T-cell (primary cell): ENCODE measurements at places on chromosomes 1 and 21. TPM values are rescaled to one million over a fixed set of nuclear protein-coding genes. Genes with fewer than 3 reads are reported as not detected.

Gene PATJ
- 31.3 TPM for total RNA-seq

Gene MYOG
- not detected for total RNA-seq

Gene LRRC38
- not detected for total RNA-seq

Gene MSH4
- 0.41 TPM for total RNA-seq

Gene VPS72
- 84.5 TPM for total RNA-seq

Gene FBLIM1
- total RNA-seq = not detected

DNA sequence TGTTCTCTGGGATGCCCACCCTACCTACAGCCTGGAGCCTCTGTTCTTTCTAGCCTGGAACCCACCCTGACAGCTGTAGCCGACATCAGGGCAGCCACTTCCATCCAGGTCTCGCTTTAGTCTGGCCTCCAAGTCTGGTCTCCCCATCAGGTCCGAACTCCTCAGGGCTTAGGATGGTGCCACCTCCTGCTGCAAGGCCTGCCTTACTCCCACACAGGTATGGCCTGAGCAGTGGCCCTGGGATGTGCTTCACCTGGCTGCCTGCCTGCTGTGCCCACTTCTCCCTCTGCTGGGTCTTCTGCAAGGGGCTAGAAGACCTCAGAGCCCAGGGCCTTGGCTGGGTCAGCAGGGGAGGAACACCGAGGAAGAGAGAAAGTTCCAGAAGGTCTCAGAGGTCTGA, 35.7 kb upstream of the MAGOH start:
- H3K4me1 ChIP-seq = no peaks in the 10 kb centered on the region
- H3K27ac ChIP-seq = no peak overlapping the region
- no peaks in the 10 kb centered on the region for H3K36me3 ChIP-seq
- H3K27me3 ChIP-seq = no peaks in the 10 kb centered on the region

GRCh38 chr1:187384504-187384903, 555.8 kb downstream of the PLA2G4A start:
- no peaks in the 10 kb centered on the region for H3K4me1 ChIP-seq
- H3K36me3 ChIP-seq = no peaks in the 10 kb centered on the region
- no peaks in the 10 kb centered on the region for H3K27me3 ChIP-seq
- DNase-seq = no peak
- no peak overlapping the region for H3K27ac ChIP-seq

DNA sequence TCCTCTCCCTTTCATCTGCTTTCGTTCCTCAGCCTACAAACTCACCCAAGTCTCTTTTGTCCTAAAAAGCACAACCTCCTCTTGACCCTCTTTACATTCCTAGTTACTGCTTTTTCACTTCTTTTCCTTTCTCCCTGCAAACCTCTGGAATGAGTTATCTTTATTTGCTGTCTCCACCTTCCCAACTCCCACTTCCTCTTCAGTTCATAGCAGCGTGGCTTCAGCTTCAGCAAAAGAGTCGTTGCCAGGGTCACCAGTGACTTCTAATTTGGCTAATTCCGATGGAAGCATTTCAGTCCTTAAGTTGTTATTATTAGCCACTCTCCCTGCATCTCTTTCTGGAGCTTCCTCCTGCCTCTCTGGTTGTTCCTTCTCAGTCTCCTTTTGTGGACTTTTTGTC, 6.2 kb upstream of the TMEM54 start:
- H3K27me3 ChIP-seq = peaks cover 3% of the 10 kb centered on the region
- no peak overlapping the region for H3K27ac ChIP-seq
- no peaks in the 10 kb centered on the region for H3K36me3 ChIP-seq

- no peak overlapping the region for H3K27ac ChIP-seq
- no peaks in the 10 kb centered on the region for H3K4me1 ChIP-seq
- no peaks in the 10 kb centered on the region for H3K36me3 ChIP-seq
- DNase-seq = no peak
Observed at GRCh38 chr1:24276791-24277190, 42.4 kb upstream of the GRHL3 start.

DNA sequence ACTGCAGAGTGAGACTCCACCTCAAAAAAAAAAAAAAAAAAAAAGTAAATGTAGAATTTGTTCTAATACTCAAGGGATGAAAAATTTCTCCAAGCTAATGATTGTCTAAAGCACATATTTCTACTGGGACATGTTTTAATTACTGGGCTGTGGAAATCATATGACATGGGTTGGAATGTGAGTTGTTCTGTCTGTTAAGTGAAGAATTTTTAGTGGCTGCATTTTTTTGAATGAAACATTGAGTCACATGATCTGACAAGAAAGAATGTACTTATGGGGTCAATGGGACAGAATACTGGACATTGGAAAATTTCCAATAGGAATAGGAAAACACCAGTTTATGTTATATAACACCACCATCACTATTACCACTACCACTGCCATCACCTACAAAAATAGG, 123.8 kb upstream of the IVNS1ABP start:
- H3K4me3 ChIP-seq = no peak overlapping the region
- no peak overlapping the region for H3K27ac ChIP-seq
- DNase-seq = no peak
- H3K27me3 ChIP-seq = no peaks in the 10 kb centered on the region
- no peaks in the 10 kb centered on the region for H3K36me3 ChIP-seq

DNA sequence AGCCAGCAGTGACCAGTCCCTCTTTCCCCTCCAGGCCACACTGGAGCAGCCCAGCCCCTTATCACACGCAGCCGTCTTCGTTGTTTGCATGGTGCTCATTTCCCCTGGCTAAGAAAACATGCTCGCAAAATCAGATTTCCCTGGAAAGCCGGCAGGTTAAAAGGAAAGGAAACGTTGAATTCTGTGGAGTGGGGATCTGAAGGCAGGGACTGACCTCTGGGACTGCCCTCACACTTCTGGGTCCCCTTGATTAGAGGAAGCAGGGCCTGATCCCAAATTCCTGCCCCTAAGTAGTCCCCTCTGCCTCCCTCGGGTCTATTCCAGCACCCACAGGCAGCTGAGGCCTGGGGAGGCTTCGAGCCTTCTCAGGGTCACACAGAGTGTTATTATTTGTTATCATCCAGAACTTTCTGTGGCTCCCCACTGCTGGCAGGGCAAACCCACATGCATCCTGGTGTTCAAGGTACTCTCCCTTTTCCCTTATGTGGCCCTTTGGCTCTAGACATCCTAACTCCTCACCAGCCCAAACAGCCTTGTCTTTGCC, 125.2 kb upstream of the ZBTB40 start:
- peaks cover 28% of the 10 kb centered on the region for H3K27me3 ChIP-seq
- DNase-seq = no peak
- H3K27ac ChIP-seq = no peak overlapping the region

DNA sequence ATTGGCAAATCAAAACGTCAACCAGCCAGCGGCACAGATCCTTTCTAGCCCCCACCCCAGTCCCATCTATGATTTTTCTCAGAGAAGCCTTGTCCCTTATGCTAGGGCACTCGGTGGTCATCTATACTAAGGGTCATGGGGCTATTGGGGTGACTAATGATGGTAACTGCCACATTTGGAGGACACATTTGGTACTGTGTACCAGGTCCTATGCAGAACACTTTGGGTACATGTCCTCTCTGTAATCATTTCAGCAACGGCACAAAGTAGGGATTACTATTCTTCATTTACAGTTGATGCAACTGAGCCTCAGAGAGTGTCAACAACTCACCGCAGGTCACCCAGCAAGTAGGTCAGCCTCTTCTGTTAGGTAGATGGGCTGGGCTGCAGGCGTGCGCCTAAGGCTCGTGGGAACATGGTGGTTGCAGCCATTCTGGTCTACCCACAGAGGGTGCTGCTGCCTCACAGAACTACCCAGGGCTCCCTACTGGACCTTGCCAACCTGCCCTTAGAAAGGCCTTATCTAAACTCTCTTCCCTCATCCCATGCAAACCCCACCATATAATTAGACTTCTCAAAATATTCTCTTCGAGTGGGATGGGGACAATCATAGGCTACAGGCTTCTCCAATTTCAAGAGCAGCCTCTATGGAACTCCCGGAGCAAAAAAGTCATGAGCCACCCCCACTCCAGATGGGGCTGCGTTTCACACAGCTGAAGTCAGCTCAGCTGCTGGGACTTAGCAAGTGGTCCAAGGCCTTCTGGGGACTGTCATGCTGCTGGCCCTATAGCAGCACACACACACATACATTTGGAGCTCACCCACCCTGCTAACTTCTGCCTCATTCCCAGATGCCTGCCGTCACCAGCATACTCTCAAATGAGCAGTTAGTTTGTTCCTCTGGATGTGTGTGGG, 5.8 kb upstream of the SDHB start:
- peak; percentile 12 for DNase-seq
- no peak overlapping the region for H3K4me3 ChIP-seq
- peaks cover 6% of the 10 kb centered on the region for H3K27me3 ChIP-seq

- H3K36me3 ChIP-seq = no peaks in the 10 kb centered on the region
- DNase-seq = peak; percentile 22
- H3K27me3 ChIP-seq = no peaks in the 10 kb centered on the region
- H3K27ac ChIP-seq = peak overlapping the region; percentile 52
- peak overlapping the region; percentile 83 for H3K4me3 ChIP-seq
Observed at GRCh38 chr21:31732597-31733550, 956 bp upstream of the SCAF4 start.

- no peak overlapping the region for H3K27ac ChIP-seq
- H3K4me1 ChIP-seq = no peaks in the 10 kb centered on the region
- no peaks in the 10 kb centered on the region for H3K27me3 ChIP-seq
- no peak for DNase-seq
- no peak overlapping the region for H3K4me3 ChIP-seq
Observed at GRCh38 chr1:115189814-115190539, 100.7 kb upstream of the TSPAN2 start.

GRCh38 chr21:31987696-31988095, 114.9 kb downstream of the HUNK start:
- no peaks in the 10 kb centered on the region for H3K4me1 ChIP-seq
- H3K36me3 ChIP-seq = no peaks in the 10 kb centered on the region
- DNase-seq = no peak
- no peak overlapping the region for H3K4me3 ChIP-seq
- no peaks in the 10 kb centered on the region for H3K27me3 ChIP-seq
- no peak overlapping the region for H3K27ac ChIP-seq

GRCh38 chr1:221203224-221204054, 324.2 kb downstream of the HLX start:
- no peak overlapping the region for H3K4me3 ChIP-seq
- no peaks in the 10 kb centered on the region for H3K36me3 ChIP-seq
- DNase-seq = peak; percentile 19
- no peaks in the 10 kb centered on the region for H3K4me1 ChIP-seq

- no peak for DNase-seq
- no peaks in the 10 kb centered on the region for H3K36me3 ChIP-seq
- no peak overlapping the region for H3K27ac ChIP-seq
- H3K4me3 ChIP-seq = no peak overlapping the region
- H3K4me1 ChIP-seq = no peaks in the 10 kb centered on the region
Observed at GRCh38 chr1:1997576-1997975, 6.0 kb downstream of the CFAP74 start.

DNA sequence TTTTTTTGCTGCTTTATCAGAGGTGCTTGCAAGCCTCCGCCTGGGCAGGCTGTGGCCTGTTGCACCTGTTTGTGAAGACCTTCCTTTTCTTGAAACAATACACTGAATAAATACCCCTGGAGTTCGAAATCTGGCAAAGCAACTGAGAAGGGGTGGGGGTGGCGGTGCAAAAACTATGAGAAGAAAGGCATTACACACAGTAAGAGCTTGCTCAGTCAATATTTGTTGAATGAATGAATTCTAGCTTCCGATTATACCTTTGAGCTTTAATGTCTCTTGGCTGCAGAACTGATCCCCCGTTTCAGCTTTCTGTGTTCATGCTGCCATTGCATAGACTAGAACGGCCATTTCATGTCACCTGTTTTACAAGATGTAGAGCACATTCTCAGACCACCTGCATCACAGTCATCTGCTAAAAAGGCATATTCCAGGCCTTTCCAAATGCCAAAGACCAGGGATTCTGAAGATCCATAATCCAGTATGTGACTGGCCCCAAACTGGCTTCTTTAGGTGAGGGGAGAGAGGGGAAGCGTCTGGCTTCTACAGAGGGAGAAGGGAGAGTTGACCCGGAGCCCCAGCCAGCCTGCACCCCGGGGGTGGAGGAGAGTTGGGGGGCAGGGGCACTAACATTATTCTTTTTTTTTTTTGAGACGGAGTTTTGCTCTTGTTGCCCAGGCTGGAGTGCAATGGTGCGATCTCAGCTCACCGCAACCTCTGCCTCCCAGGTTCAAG, 111.5 kb downstream of the ETS2 start:
- H3K27ac ChIP-seq = no peak overlapping the region
- H3K36me3 ChIP-seq = no peaks in the 10 kb centered on the region
- H3K4me3 ChIP-seq = no peak overlapping the region

GRCh38 chr1:234755449-234755863, 145.5 kb upstream of the IRF2BP2 start:
- no peaks in the 10 kb centered on the region for H3K36me3 ChIP-seq
- peaks cover 2% of the 10 kb centered on the region for H3K27me3 ChIP-seq
- no peak for DNase-seq
- H3K4me1 ChIP-seq = peaks cover 33% of the 10 kb centered on the region
- H3K4me3 ChIP-seq = no peak overlapping the region

DNA sequence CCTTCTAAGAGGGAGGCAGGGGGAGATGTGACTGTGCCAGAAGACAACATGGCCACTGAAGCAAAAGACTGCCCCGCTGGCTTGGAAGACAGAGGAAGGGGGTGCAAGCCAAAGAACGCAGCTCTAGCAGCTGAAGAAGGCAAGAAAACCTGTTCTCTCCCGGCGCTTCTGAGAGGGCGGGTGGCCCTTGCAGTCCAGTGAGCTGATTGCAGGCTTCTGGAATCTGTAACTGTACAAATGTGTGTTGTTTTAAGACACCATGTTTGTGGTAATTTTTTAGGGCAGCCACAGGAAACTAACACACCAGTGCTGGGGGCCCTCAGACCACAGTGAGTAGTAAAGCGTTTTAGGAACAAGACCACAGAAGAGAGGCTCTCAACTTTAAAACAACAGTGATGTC, 47.0 kb downstream of the CD46 start:
- no peak overlapping the region for H3K27ac ChIP-seq
- no peak overlapping the region for H3K4me3 ChIP-seq
- DNase-seq = no peak
- H3K27me3 ChIP-seq = no peaks in the 10 kb centered on the region
- peaks cover 16% of the 10 kb centered on the region for H3K4me1 ChIP-seq

- DNase-seq = no peak
- H3K4me1 ChIP-seq = no peaks in the 10 kb centered on the region
- H3K27ac ChIP-seq = no peak overlapping the region
- H3K36me3 ChIP-seq = no peaks in the 10 kb centered on the region
Observed at GRCh38 chr1:184582411-184582810, 172.2 kb downstream of the EDEM3 start.

DNA sequence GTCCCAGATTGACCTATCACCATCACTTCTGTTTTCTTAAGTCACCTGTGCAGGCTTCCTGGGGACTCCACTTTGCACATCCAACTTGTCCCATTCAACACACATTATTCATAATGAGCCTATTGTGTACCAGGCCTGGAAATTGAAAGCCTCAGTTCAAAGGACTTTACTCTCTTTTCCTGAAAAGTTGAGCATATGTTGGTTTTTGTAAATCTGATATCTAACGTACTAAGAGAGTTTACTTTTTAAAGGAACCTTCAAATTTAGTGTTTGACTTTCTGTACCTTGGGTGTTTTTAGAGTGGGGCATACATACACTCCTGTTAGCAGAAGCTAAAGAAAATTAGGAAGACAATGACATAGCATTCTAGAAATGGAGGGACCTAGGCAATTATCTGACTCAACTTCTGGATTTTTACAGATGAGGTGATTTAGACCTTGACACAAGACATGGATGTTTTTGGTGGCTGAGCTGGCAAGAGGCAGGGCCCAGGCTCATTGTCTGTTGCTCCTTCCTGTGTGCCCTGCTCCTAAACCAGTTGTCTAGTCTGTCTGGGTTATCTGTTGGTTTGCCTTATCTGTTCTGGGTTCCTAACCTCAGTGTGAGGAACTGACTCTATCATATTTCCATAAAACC, 336.5 kb downstream of the RPS6KC1 start:
- no peak overlapping the region for H3K4me3 ChIP-seq
- H3K27ac ChIP-seq = no peak overlapping the region
- no peak for DNase-seq
- no peaks in the 10 kb centered on the region for H3K27me3 ChIP-seq
- no peaks in the 10 kb centered on the region for H3K36me3 ChIP-seq
